ENCODE measurements at places on chromosomes 7 and 10.

DNA sequence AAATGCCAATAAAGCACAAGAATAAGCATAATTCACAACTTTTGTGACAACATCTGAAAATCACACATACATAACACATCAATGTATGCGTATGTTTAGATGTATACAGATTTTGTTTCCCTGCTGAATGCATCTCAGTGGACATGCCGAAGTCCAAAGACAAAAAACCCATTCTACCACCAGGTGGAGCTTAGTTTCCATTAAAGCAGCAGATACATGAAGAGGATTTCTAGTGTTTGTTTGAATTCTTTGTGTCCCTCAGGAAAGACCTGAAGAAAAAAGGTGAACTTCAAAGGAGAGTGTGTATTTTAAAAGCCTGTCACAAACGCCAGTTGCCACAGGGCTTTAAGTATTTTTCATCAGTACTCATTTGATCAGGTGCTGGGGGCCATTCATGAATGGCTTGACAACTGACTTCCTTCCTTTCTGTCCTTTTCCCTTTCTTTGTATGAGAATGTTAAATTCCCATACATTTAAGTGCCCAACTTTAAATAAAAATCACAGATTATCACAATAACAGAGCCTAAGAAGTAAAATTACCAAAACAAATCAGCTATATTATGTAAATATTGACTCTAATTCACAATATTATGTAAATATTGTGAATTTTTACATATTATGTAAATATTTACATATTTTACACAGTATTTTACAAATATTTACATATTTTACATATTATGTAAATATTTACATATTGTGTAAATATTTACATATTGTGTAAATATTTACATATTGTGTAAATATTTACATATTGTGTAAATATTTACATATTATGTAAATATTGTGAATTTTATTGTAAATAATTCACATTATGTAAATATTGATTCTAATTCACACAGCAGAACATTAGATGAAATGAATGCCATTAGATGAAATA, 343.0 kb downstream of the CRPPA start:
- DNase-seq, result peak; percentile 58

DNA sequence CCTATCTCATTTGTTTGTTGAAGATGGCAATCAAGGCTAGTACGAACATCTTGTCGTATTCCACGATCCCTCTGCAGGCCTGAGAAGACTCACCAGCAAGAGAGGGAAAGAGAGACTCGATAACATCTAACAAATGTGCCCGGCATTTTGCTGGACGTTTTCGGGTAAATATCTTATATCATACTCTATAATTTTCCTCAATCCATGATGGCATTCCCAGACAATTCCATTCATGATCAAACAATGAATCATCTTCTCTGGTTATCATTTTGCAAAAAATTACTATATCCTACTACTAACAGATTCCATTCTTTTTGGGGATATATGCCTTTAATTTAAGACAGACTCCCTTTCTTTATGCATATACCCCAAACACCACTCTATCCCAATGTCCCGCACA, 118.1 kb downstream of the TYW1B start:
- no peak for DNase-seq

DNA sequence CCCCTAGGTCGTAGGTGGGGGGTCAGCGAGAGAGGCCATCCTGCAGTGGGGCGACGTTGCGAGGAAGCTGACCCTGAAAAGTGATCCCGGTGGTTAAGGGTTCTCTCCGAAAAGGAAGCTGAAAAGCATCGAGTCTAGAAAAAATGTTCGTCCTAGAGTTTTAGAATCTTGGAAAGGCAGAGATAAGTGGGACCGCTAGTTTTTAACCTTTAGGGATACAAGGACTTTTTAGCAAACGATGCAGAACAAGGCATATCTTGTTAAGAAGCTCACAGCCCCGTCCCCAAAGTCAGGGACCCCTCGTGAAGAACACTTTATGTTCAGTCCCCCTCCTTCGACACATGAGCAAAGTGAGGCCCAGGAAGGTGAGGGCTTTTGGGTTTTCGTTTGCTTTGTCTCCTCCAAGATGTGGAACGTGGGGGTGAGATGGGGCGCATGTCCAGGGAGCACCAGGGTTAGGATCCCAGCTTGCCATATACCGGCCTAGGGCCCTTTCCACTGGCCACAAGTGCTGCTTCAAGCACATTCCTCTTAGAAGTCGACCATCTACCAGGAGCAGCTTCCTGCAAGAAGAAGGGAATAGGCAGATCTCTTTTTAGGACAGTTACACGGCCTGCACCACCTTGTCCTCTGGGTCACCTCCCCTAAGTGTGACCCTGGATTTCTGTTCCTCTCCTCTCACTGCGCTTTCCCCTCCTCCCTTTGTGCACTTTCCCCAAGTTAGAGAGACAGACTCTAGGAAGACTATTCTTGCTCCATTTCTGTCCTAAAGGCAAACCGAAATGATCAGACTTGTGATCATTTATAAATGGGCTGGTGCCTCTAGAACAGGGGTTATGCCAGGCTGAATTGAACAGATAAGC, 969 bp downstream of the SLC35G1 start:
- peak; percentile 3 for DNase-seq

- no peak for DNase-seq
Measured at GRCh38 chr7:974172-974571, 1.2 kb downstream of the COX19 start.

DNA sequence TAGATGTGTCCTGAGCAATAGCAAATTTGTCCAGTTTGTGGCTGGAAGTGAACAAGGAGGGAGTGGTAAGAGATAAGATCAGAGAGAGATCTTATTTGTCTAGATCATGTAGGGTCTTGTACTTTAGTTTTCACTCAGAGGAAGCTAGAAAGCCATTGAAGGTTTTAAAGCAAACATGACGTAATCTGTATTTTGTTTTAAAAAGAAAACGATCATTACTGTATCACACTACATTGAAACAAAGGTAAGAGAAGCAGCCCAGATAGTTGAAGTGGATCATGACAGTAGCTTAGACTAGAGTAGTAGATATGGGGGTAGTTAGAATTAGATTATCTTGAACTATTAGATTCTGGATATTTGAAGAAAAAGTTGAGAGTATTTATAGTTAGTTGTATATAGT, 23.6 kb upstream of the ZNF804B start:
- DNase-seq, result no peak

GRCh38 chr10:88245974-88246511, 337.1 kb downstream of the RNLS start:
- no peak for DNase-seq

DNA sequence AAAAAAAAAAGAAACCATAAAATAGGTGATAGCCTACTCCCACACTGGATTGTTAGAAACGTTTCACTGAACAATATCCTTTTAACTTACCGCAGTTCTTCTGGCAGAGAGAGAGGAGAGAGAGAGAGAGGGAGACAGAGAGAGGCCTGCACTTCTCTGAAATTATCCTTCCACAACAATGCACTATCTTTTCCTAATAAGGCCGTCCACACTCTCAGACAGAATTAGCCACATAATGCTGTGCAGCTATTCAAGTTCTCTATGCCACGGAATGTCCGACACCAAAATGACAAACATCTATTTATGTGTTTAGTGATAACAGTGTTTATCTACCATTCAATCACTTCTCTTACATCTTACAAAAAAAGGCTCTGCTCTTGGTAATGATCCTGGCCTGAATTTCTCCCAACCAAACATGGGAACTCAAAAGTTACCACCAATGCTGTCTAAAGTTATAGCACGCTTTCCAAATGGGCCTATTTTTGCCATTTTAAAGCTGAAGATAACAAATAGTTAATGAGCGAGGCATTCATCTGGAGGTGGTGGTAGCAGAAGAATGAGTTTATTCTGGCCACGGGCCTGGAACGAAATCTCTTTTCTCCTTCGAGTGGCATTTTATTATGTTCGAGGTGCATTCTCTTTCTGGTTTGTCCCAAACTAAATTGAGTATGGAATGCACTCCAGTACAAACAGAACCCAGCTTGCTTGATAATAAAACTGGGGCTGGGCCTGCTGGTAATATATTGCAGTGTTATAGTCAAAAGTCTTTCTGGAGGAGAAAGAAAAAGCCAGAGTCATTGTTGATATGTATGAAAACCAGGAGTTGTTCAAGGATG, 160.2 kb upstream of the SVIL start:
- DNase-seq, result no peak

DNA sequence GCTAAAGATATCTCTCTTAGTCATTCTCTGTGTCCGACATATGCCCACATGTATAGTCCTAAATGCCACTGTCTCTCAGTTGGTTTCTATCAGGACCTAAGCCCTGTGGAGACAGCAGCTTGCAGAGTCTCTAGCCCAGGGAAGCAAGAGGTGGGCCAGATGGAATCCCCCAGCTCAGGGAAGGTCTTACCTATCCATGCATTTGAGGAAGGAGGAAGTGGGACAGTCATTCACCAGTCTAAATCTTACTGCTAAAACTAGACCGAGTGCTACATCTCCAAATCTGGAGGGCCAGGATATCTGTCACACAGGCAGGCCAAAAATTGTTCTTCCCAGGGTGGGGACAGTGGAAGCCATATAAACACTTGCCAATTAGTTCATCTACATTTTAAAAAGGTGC, 26.4 kb upstream of the HERPUD2 start:
- DNase-seq, result no peak
